Tibial nerve (tissue), 4 donors: ENCODE measurements at places on chromosomes 4 and X.

- no peak for DNase-seq
Measured at GRCh38 chrX:7480721-7481120, 332.8 kb upstream of the PUDP start.

- DNase-seq = no peak
Measured at GRCh38 chr4:168451744-168452390, 28.4 kb downstream of the DDX60L start.

DNA sequence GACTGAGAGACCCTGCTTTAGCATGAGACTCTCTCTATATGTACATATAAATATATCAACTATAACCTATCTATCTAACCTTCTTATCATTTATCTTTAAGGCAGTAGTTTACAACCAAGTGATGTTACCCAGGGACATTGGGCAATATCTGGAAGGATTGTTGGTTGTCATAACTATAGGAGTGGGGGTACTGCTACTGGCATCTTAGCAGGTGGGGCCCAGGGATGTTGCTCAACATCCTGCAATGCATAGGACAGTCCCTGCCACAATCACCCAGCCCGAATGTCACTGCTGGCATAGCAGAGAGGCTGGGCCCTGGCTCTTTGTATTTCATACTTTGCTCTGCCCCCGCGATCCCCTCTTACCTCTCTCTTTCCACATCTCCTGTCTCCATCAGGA lies 397.7 kb downstream of the IL15 start:
- no peak for DNase-seq

- no peak for DNase-seq
Measured at GRCh38 chr4:11487139-11487538, 58.4 kb upstream of the HS3ST1 start.

- no peak for DNase-seq
Measured at GRCh38 chrX:153828723-153829548, 1.4 kb downstream of the PDZD4 start.

- no peak for DNase-seq
Measured at GRCh38 chr4:4837316-4837715, 22.1 kb upstream of the MSX1 start.

DNA sequence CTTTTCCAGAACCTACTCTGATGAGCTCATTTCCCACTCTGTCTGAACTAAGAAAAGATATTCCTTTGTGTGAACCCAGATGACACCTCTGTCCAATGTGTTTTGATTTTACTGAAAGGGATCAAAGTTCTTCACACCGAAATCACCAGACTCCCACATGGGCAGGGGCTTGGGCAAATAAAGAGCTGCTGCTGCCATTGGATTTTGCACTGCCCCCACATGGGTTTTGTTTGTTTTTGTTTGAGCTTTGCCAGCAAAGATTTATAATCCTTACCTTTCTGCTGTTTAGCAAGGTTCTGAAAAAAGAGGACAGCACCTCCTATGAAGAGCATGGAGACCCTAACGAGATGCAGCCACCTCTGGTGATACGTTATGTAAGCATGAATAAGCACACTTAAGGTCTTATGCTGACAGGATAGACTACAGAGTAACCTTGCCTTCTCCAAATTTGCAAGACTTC lies 44.3 kb downstream of the HSD17B13 start:
- no peak for DNase-seq

DNA sequence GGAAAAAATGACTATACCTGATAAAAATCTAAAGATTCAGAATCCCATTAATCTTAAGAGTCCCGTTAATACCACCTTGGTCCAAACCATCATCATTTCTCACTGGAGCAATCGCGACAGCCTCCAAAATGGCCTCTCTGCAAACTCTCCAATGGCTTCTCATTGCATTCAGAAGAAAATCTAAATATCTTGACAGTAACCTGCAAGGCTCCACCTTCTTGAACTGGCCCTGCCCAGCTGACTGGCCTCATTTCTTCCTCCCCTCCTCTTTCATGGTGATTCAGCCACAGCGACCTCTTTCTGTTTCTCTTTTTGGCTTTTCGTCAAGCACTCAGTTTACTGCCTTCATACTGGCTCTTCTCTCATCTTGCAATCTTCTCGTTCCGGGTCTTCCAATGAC lies 56.2 kb upstream of the GPRIN3 start:
- DNase-seq = no peak

GRCh38 chr4:109113521-109113920 lies 188.9 kb downstream of the COL25A1 start:
- DNase-seq = no peak

DNA sequence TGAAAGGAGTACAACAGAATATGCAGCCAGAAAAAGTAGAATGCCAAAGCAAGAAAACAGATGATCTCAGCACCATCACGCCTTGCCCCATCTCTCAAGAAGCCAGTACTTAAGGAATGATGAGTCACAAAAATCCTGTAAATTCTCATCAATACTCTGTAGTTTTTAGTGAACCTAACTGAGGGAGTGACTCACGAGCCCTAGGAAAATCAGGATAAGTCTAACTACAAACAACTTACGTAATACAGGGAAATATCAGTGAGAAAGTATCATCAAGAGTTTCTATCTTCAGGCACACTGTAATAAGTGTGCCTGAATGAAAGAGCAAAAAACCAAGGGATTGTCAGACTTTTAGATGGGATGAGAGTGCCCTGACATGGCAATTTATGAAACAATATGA lies 644.4 kb downstream of the STPG2 start:
- DNase-seq = no peak
